Stimulated activated CD4-positive, alpha-beta T cell treated with anti-CD3 and anti-CD28 coated beads, Interleukin-15, amount 100 ng/mL, for 1 hour (primary cell): ENCODE measurements at places on chromosomes 4 and X.

GRCh38 chrX:116379854-116380253 lies 56.6 kb upstream of the SLC6A14 start:
- no peak for DNase-seq

GRCh38 chr4:85369703-85370380 lies 105.1 kb upstream of the ARHGAP24 start:
- DNase-seq = no peak

DNA sequence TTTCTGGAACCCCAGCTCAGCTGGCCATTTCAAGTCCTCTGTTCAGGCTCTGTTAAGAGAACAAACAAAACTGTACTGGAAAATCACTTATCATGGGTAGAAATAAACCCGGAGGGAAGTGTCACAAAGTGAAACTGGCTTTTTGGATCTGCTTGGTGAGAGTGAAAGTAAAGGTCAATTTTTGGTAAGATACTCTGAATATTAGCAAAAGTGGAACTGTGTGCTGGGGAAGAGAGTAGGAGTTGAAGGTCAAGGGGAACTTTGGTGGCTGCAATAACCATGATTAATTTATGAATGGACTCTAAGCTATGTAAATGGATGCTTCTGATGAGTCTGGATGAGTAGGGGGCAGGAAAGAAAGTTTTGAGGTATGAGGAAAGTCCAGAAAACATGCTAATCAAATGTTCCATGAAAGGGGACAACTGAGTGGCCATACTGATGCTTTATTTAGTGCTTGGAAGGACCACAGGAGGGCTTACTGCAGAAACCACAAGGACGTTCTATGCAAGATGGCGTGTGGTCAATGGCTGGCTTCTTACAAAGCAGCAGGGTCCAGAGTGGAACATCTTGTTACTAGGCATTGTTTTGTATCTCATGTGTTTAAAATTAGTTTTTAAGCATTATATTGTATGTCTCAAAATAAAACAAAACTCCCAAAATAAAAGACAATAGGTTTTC lies 36.8 kb upstream of the TNIP3 start:
- DNase-seq = no peak

GRCh38 chrX:141375011-141375760 lies 132.9 kb upstream of the SPANXC start:
- no peak for DNase-seq

GRCh38 chrX:114959729-114960128 lies 57.7 kb downstream of the IL13RA2 start:
- no peak for DNase-seq

DNA sequence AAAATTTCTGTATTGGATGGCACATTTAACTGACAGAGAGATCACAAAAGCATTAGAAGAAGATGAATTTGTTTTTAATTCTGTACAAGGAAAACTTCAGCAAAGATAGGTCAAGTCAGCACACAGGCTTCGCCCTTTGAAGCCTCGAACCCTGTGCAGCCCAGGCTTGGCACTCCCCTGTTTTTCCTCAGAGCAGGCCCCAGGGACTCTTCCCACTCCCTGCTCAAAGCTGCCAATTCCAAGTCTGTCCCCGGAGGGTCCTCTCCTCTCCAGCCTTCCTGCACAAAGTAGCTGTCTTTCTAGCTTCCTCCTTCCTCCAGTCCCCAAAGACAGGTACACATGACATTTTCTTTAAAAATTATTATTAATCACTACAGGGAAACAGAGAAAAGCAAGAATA lies 466.3 kb downstream of the PPARGC1A start:
- no peak for DNase-seq

- no peak for DNase-seq
These were observed 31.2 kb downstream of the PRDM8 start for GRCh38 chr4:80228460-80228859.

DNA sequence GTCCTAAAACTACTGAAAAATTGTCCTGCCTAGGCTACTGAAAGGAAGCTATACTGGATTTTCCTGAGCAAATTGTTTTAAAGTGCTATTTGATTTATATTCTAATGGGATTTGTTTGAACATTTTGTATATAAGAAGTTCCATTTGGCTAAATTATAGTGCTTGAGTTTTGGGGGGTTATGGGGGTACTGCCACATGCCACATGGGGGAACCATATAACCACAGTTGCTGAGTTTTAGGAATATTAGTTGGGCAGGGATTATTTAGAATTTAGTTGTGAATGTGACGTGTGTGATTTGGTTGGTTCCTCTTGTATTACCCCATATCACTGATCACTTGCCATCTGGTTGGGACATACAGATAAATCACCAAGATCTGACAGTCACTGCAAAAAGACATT lies 224.5 kb upstream of the TAPT1 start:
- DNase-seq = no peak

GRCh38 chrX:9542106-9542760 lies 77.4 kb downstream of the TBL1X start:
- DNase-seq = no peak

DNA sequence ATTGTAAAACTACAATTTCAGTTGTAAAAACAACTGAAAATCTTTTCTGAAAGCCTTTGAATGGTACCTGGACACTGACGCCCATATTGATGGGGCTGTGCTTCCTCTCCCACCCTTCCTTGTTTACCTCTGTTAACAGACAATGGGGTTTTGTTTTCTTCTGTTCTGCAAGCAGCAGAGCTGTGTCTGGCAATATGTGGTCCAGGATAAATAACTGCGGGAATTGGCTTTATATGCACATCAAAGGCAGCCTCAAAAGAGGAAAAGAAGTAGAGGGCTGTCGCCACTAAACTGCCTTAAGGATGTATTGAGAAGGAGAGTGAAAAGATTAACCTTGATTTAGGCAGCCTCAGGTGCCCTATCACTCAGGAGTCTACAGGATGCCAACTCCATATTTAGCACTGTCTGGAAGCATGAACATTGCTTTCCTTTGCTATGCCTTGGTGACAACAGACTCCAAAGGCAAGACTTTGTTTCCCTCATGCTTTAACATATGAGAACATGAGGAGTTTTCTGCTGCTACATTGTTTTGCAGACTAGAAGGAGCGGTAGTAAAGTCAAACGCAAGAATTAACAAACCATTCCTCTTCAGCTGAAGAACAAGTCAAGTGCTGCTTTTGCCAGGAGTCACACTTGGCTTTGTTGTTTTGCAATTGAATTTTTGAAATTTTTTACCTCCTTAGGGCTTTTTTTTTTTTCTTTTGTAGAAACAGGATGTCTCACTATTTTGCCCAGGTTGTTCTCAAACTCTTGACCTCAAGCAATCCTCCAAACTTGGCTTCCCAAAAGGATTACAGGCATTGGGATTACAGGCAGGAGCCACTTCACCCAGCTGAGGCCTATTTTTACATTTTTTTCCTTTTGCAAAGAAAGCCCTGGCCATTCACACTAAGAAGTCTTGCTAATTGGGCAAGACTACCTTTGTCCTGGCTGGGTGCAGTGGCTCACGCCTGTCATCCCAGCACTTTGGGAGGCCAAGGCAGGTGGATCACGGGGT lies 3.0 kb downstream of the IL21 start:
- DNase-seq = no peak

DNA sequence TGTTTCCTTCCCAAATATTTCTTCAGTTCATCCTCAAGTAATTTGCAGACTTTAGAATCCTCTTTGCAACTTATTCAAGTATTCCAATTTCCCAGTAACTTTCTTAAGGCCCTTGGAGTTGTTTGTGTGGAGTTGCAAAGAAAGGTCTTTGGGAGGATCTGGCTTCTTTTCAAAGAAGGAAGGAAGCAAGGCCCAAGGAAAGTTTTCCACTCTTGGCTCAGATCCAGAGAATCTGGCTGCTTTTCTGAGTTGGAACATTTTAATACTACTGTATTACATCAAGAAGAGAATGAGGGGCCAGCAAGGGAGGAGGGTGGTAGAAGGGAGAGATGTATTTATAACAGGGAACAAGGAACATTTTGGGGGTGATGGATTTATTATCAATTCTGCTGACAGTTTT lies 10.5 kb downstream of the CDX4 start:
- DNase-seq = no peak

DNA sequence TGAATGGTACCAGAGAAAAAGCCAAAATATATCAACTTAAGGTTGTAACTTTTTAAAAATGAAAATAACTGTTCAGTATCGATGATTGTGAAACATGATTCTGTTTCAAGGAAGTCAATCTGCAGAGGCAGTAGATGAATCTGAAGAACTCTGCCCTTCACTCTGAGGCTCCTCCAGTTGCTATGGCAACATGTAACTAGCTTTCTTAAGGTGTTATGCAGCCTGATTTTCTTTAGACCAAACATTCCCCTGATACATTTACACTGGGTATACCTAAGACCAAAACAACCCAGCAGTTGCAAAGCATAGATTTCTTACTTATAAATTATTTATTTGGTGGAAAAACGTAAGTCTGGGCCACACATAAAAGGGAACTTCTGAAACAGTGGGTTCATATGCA lies 133.6 kb upstream of the RASGEF1B start:
- DNase-seq = no peak
